ENCODE measurements at places on chromosomes 4 and X.

GRCh38 chr4:78551420-78552351 is at the start of gene ANXA3:
Gene ANXA3 (plus strand): TSS chr4:78551770. CDS start chr4:78554474, 2,704 bp downstream.
- DNase-seq, result peak; percentile 74

DNA sequence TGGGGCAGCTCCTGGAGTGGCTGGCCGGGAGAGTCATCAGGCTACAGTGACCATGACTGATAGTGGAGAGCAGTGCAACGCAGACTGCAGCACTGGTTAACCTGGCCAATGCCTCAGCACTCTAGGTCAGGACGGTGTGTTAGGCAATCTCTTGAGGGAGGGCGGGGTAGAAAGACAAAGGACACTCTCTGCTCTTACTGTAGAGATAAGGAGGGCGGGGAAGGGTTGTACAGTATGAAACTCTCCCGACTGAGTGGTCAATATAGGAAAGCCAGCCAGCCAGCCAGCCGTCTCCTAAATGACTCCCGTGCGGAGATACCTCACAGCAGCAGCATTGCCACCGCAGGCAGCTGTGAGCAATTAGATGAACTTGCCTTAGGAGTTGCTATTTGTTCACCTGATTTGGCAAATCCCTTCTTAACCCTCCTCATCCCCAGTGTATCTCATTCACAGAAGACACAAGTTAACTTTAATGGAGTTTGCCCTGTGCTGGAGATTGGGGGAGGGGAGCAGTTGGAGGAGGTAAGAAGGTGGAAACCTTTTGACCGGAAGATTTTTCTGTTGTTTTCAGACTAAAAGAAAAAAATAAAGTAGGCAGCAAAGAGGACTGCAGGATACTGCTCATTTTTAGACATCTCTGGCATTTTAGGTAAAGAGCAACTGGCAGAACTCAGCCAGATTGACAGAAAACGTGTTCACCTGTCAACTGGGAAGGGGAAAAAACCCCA is 330.5 kb downstream of the HNRNPD start:
- peak; percentile 50 for DNase-seq

GRCh38 chr4:150782921-150783320 is 201.0 kb downstream of the MAB21L2 start:
- no peak for DNase-seq

GRCh38 chrX:150692296-150692695 is 900 bp upstream of the MTMR1 start:
- DNase-seq, result no peak

GRCh38 chr4:158462611-158463010 is 59.1 kb upstream of the RXFP1 start:
- DNase-seq, result no peak

All from stomach (tissue), 19 donors.